ENCODE measurements at places on chromosomes 13 and 19. TPM values are rescaled to one million over a fixed set of nuclear protein-coding genes. Genes with fewer than 3 reads are reported as not detected.

DNA sequence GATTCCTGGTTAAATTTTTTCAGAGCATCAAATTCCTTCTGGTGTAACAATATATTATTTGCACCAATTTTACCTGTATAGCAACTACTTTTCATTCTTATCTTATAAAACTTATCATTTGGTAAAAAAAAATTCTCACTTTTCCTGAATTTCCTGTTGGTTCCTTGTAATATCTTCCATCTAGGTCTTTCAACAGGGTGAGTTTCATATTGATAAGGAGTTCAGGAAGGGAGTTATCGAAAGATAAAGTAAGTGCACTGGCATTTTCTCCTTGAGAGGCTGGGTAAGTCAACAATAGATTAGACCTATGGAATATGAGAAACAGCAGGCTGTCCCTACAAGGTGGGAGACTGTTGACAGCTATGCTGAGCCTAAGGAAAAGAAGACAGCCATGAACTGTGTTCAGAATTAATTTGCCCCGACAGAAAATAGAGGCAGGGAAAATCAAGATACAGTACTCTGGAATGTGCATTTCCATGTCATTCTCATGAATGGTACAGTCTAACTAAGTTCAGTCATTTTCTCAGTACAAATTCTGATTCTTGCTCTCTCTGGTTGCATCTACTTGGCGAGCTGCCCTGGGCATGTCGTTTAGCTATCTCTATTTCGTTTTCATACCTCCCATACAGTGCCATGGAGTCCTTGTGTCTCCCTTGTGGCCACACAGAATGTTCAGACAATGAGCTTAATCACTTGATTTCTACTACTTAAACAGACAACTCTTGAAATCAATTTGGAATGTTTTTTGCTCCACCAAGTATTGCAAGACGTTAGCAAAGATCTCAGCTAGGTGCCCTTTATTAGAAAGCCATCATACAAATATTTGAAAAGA, 9.9 kb downstream of the IGFL1 start:
- no peaks in the 10 kb centered on the region for H3K36me3 ChIP-seq
- peaks cover 49% of the 10 kb centered on the region for H3K27me3 ChIP-seq
- DNase-seq: no peak
- no peak overlapping the region for H3K27ac ChIP-seq

- peaks cover 9% of the 10 kb centered on the region for H3K36me3 ChIP-seq
- no peak overlapping the region for H3K27ac ChIP-seq
- peak; percentile 91 for DNase-seq
- no peak overlapping the region for H3K4me3 ChIP-seq
- H3K27me3 ChIP-seq: peaks cover 8% of the 10 kb centered on the region
Measured at GRCh38 chr19:47707135-47707925, 5.9 kb upstream of the EHD2 start.

DNA sequence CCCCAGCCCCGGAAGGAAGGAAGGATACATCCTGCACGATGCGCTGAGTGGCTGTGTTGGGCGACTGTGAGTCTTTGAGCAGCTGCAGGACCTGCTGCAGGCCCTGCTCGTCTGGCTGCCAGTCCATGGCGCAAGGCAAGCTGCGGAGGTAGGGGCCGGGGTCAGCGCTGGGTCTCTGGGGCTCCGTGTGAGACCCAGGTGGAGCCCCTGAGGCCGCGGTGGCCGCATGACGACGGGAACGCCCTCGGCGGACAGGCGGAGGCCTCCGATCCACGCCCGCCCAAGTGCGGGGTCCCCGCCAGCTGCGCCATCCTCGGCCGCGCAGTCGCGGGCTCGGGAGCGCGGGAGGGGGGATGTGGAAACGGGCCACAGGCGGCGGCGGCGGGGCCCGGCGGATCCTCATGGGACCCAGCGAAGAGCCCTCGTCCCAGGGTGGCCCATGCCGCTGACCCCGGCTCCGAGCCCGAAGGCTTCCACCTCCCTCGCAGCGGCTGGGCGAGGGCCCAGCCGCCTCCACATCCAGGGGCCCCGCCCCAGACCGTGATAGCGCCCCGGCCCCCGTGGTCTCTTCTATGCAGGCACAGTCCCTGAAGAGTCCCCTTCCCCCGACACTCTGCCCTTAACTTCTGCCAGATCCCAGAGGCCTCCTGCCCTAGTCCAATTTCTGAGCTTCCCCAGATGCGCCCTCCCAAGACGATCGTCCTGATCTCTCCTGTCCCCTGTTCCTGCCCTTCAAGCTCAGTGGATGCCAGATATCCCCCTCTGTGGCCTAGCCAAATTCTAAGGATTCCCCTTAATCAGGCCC, 2.7 kb downstream of the TNPO2 start:
- H3K4me1 ChIP-seq: peaks cover 35% of the 10 kb centered on the region
- H3K27ac ChIP-seq: peak overlapping the region; percentile 88
- H3K4me3 ChIP-seq: peak overlapping the region; percentile 99
- peak; percentile 43 for DNase-seq

GRCh38 chr13:27971236-27971645, 2.1 kb upstream of the CDX2 start:
- no peaks in the 10 kb centered on the region for H3K36me3 ChIP-seq
- peaks cover 29% of the 10 kb centered on the region for H3K4me1 ChIP-seq
- DNase-seq: no peak

DNA sequence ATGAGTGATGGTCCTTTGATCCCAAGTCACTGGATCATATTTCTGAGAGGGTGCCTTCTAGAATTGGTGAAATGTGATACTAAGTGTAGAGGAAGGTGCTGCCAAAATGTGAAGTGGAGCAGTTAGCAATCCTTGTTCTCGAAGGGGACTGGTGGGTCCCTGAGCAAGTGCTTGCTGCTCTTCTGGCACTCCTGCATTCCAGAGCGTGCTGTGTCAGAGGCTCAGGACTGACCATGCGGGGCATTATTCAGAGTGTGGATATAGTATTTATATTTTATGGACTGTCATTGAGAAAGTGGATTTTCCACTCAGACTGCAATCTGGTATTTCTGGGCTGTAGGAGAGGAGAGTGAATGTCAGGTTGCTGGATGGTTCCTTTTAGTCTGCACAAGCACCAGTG, 152.6 kb upstream of the KL start:
- no peaks in the 10 kb centered on the region for H3K27me3 ChIP-seq
- H3K27ac ChIP-seq: no peak overlapping the region

GRCh38 chr13:21620861-21621260, 16.9 kb upstream of the MICU2 start:
- no peak for DNase-seq
- peaks cover 2% of the 10 kb centered on the region for H3K4me1 ChIP-seq
- H3K27me3 ChIP-seq: peaks cover 18% of the 10 kb centered on the region
- H3K4me3 ChIP-seq: no peak overlapping the region
- no peak overlapping the region for H3K27ac ChIP-seq

GRCh38 chr13:54078271-54078870, 1049.8 kb downstream of the OLFM4 start:
- no peak overlapping the region for H3K4me3 ChIP-seq
- H3K4me1 ChIP-seq: no peaks in the 10 kb centered on the region
- H3K27ac ChIP-seq: no peak overlapping the region
- no peaks in the 10 kb centered on the region for H3K36me3 ChIP-seq
- no peaks in the 10 kb centered on the region for H3K27me3 ChIP-seq

DNA sequence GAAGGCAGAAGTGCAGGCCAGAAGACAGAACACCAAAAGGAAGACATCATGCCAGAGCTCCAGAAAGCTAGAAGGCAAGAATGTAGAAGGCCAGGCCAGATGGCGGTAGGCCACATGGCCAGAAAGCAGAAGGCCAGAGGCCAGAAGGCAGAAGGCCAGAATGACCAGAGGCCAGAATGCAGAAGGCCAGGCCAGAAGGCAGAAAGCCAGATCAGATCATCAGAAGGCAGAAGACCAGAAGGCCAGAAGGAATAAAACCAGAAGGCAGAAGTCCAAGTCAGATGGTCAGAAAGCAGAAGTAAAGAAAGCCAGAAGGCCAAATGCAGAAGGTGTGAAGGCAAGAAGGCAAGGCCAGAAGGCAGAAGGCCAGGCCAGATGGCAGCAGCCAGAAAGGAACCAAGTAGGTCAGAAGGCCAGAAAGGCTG, 185.0 kb downstream of the TUBA3C start:
- H3K4me3 ChIP-seq: no peak overlapping the region
- H3K27me3 ChIP-seq: no peaks in the 10 kb centered on the region
- no peak overlapping the region for H3K27ac ChIP-seq
- no peaks in the 10 kb centered on the region for H3K36me3 ChIP-seq
- peaks cover 14% of the 10 kb centered on the region for H3K4me1 ChIP-seq

- H3K4me1 ChIP-seq: peaks cover 40% of the 10 kb centered on the region
- no peak for DNase-seq
- no peak overlapping the region for H3K4me3 ChIP-seq
- H3K27ac ChIP-seq: no peak overlapping the region
- H3K36me3 ChIP-seq: peaks cover 22% of the 10 kb centered on the region
- H3K27me3 ChIP-seq: no peaks in the 10 kb centered on the region
Measured at GRCh38 chr13:41127701-41128100, 4.9 kb downstream of the KBTBD6 start.

- no peak overlapping the region for H3K27ac ChIP-seq
- H3K4me3 ChIP-seq: no peak overlapping the region
- no peak for DNase-seq
- H3K36me3 ChIP-seq: no peaks in the 10 kb centered on the region
Measured at GRCh38 chr19:28609944-28610343, 603.0 kb downstream of the UQCRFS1 start.

- H3K27me3 ChIP-seq: no peaks in the 10 kb centered on the region
- peak overlapping the region; percentile 87 for H3K27ac ChIP-seq
- DNase-seq: peak; percentile 77
- peaks cover 45% of the 10 kb centered on the region for H3K4me1 ChIP-seq
- H3K36me3 ChIP-seq: peaks cover 18% of the 10 kb centered on the region
- H3K4me3 ChIP-seq: peak overlapping the region; percentile 86
Measured at GRCh38 chr19:19385896-19386869, 19.3 kb upstream of the GATAD2A start.

DNA sequence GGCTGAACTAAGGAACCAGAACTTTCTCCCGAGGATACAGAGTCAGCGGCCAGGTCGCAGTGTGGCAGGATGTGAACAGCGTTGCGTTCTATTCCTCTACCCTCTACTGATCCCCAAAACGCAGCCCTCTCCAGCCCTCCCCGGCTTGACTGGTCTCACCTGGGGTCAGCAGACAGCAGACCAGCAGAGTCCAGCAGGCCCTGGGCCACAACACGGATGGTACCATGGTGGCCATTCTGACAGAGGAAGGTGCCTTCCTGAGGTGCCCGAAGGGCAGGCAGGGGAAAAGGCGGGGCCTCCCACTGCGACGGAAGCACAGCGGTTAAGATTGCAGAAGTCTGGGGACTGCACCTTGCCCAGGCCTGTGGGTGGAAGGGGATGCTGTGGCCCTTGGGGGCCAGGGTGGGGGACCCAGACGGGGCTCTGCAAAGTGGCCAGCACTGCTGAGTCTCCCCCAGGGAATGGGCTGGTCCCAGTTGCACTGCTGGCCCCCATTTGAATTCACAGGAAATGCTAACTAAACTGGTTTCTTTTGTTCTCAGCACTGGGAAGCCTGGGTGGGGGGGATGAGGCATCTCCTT, at the start of gene ICAM3:
ICAM3 (minus strand) TSS at position 245 of the 581 bp plus-strand sequence; CDS start at position 235, 10 bp downstream.
- peak within 1 kb of the TSS; percentile 95 for H3K4me3 ChIP-seq
- H3K27me3 ChIP-seq: no peaks in the 10 kb centered on the region
- H3K4me1 ChIP-seq: peaks cover 28% of the 10 kb centered on the region
- peaks cover 15% of the 10 kb centered on the region for H3K36me3 ChIP-seq
- DNase-seq: peak; percentile 86
- H3K27ac ChIP-seq: peak within 1 kb of the TSS; percentile 97

DNA sequence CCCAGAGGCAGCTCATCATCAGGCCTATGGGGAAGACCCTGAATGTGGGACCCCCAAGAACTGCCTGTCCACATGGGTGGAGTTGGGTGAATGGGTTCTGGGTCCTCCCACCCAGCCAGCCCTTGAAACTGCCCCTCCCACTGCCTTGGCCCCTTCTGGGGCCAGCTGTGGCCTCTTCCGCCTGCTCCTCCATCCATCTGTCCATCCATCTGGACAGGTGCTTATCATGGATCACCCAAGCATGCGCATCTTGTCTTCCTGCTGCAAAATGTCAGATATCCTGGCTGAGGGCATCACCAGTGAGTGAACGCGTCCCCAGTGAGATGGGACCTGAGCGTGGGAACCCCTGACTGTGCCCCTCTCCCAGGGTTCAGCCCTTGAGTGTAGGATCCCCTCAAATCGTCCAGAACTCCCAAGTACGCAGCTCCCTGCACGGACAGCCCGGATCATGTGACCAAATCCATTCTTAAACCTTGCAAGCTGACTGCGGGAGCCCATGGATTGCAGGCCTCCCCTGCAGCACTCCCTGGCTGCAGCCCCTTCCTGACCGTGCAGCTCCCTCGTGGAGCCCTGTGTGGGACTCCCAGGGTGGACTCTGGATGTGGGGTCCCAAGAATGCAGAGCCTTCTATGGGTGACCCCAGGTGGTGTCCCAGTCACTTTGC, 2.0 kb downstream of the STXBP2 start:
- no peaks in the 10 kb centered on the region for H3K27me3 ChIP-seq
- peaks cover 22% of the 10 kb centered on the region for H3K4me1 ChIP-seq
- H3K36me3 ChIP-seq: peaks cover 12% of the 10 kb centered on the region
- DNase-seq: no peak
- no peak overlapping the region for H3K4me3 ChIP-seq
- no peak overlapping the region for H3K27ac ChIP-seq

- no peaks in the 10 kb centered on the region for H3K36me3 ChIP-seq
- no peak for DNase-seq
- H3K4me3 ChIP-seq: no peak overlapping the region
Measured at GRCh38 chr19:6056282-6056741, 54.0 kb downstream of the RFX2 start.

DNA sequence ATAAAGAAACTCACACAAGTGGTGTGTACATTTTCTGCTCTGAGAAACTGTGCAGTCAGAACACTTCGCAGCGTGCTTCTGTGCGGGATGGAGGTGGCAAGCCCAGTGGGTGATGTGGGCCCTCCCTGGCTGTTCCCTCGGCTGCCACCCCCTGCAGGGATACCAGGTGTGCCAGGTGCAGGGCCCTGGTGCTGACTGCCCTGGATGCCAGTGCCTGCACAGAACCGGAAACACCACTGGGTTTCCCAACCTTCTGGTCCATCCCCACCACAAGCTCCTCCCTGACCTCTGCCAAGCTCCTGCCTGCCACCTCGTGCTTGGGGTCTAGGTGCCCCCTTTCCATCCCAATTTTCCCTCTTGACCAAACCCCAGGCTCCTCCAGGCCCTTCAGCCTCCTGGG, 81.9 kb upstream of the MCF2L start:
- H3K27ac ChIP-seq: no peak overlapping the region
- DNase-seq: no peak
- no peaks in the 10 kb centered on the region for H3K27me3 ChIP-seq
- no peak overlapping the region for H3K4me3 ChIP-seq
- H3K36me3 ChIP-seq: peaks cover 10% of the 10 kb centered on the region
- H3K4me1 ChIP-seq: no peaks in the 10 kb centered on the region

ERCC5 gene
- 79.1 TPM for total RNA-seq

PTH2 gene
- total RNA-seq: not detected

ZNF701 gene
- 21.5 TPM for total RNA-seq

CEACAM20 gene
- not detected for total RNA-seq

APOC4 gene
- total RNA-seq: not detected

EVI5L gene
- 4.8 TPM for total RNA-seq

SLC10A2 gene
- not detected for total RNA-seq

GNG7 gene
- total RNA-seq: 1.1 TPM

All from activated CD4-positive, alpha-beta T cell treated with anti-CD3 and anti-CD28 coated beads for 36 hours (primary cell).